ENCODE measurements at places on chromosomes 2 and 18.

- DNase-seq = peak; percentile 32
These were observed 209.0 kb downstream of the PRKCE start for GRCh38 chr2:45860136-45861121.

DNA sequence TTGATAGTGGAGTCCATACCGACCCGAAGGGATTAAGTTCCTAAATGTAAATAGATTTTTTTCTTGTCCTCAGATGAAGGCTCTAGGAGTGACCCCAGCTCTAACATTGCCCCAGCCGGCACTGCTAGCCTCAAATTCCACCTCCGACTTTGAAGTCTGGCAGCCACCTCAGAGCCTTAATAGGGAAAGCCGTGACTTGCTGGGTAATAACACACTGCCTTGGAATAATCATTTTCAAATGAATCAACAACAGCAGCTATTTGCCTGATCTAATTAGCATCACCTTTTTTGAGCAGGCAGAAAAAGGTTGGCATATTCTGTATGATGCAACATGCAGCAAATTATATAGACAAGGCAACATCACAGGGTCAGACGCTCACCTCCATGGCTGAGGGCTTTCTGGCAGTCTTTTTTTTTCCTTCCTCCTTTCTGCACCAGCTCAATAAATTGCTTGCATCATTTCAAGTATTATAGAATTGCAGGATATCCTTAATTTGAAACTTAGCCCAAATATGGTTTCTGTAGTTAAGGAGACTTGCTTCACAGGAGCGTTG, 276.5 kb upstream of the ATP5MC3 start:
- no peak for DNase-seq

GRCh38 chr2:227161947-227162346, 2.1 kb downstream of the COL4A4 start:
- no peak for DNase-seq

- no peak for DNase-seq
These were observed 635.8 kb downstream of the RNF144A start for GRCh38 chr2:7552825-7553570.

DNA sequence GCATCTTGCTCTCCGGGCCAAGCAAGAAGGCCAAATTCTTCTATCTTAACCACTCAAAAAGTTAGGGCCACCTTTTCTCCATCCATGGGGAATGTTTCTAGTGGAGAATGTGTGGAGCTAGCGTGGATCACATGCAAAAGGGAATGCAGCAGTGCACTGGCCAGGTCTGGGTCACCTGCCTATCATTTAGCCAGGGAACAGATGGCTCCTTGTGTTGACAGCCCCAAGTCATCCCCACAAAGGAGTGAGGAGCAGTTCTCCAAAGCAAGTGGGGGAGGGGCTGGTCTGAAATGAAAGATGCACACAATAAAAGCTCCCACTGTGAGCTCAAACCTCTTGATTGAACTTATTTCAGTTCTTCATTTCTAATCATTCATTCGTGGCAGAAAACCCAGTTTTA, 19.1 kb downstream of the EPB41L3 start:
- DNase-seq = no peak

- no peak for DNase-seq
These were observed 54.5 kb downstream of the ODC1 start for GRCh38 chr2:10393640-10393982.

GRCh38 chr2:235605312-235606003, 111.6 kb downstream of the AGAP1 start:
- DNase-seq = peak; percentile 97

GRCh38 chr2:10550206-10551001, 102.3 kb upstream of the ODC1 start:
- DNase-seq = no peak

GRCh38 chr18:33369711-33370449, 70.6 kb downstream of the CCDC178 start:
- DNase-seq = no peak

- DNase-seq = no peak
These were observed 42.7 kb downstream of the MAP3K20 start for GRCh38 chr2:173118395-173118794.

DNA sequence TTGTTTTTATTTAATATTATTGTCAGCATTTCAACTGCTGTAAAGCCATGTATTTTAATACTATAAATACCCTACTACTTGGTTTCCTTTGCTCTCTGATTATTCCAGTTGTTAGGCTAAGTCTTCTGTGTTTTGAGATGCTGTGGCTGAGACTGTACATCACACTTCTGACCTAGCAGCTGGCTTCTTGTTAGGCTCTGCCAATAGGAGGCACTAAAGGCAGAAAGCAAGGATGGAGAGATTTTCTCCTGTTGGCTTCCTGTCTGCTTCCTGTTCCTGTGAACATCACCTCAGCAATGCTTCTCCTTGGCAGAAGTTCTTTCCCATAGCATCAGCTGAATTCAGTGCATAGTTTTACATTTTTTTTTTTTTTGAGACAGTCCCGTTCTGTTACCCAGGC, 68.3 kb upstream of the YPEL5 start:
- DNase-seq = no peak

DNA sequence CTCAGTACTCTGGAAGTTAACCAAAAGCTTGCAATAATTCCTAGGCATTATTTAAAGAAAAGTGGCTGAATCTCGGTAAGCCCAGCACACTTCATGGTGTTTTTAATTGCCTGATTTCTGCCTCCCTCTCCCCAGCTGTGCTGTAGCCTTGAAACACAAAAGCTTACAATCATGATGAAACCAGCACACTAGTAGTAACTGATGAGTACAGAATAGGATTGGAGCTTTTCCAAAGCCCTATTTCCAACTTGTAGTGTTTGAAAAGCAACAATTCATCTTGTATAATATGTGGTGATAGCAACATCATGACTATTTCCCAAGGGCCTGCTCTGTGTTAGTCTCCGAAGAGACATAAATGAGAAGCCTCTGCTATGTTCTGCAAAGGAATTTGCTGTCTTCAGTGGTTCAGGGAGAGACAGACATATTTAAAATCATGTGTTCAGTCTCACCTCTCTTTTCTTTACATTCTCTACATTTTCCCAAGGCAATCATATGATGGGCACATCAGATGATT, 1015.0 kb downstream of the BCL11A start:
- DNase-seq = no peak

DNA sequence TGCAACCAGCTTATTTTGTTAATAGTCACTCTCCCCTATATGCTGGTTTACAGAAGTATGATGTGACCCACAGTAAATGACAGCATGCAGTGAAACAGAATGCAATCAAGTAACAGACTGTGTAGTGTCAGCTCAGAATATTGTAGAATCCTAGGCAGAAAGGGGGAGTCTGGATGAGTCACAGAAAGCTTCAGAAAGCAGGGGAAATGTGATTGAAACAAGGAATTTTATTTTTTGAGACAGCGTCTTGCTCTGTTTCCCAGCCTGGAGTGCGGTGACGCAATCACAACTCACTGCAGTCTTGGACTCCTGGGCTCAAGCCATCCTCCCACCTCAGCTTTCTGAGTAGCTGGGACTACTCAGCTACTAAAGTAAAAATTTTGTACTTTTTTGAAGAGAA, 219.9 kb upstream of the FBXO11 start:
- DNase-seq = peak; percentile 18

DNA sequence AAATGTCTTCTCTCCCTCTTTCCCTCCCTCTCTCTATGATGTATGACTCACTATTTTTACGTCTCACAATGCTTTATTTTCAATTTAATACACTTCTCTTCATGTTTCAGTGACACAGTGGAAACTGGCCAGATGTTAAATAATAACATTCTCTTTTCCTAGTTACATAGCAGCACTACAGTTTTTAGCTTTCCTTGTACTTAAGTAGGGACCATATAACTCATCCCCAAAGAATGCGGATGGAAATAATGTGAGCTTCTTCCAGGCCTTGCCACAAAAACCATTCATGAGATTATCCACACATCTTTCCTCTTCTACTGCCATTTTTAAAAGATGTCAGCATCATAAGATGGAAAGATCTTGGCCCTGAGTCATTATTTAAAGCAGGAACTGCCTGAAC, 789.4 kb downstream of the LRP1B start:
- DNase-seq = peak; percentile 51

GRCh38 chr2:128435576-128436478, 117.2 kb upstream of the HS6ST1 start:
- DNase-seq = no peak

- no peak for DNase-seq
These were observed 233.8 kb upstream of the NOL4 start for GRCh38 chr18:34458410-34458977.

DNA sequence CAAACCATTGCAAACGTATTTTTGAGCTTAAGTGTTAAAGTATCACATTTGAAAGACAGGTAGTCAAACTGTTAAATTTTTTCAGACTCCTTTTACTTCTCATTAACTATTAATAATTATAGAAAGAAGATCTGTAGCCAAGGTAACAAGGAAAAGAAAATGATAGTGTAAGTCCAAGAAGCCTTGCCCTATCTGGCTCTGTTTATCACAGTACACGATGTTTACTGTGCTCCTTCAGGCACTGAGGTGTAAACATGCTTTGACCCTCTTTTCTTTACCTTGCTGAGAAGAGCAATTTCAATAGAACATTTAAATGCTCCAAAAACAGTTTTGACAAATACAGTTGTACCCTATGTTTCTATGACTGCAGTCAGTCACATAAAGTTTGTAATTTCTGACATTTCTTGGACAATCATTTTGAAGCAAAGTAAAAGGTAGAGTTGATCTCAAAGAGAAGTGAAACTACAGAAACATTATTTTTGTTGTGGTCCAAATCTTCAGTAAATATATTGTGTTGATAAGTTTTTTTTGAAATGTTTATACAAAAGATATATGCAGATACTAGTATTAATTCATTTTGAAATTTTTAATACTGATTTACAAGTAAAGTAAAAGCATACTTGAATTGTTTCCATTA, 152.6 kb upstream of the KYNU start:
- DNase-seq = no peak

DNA sequence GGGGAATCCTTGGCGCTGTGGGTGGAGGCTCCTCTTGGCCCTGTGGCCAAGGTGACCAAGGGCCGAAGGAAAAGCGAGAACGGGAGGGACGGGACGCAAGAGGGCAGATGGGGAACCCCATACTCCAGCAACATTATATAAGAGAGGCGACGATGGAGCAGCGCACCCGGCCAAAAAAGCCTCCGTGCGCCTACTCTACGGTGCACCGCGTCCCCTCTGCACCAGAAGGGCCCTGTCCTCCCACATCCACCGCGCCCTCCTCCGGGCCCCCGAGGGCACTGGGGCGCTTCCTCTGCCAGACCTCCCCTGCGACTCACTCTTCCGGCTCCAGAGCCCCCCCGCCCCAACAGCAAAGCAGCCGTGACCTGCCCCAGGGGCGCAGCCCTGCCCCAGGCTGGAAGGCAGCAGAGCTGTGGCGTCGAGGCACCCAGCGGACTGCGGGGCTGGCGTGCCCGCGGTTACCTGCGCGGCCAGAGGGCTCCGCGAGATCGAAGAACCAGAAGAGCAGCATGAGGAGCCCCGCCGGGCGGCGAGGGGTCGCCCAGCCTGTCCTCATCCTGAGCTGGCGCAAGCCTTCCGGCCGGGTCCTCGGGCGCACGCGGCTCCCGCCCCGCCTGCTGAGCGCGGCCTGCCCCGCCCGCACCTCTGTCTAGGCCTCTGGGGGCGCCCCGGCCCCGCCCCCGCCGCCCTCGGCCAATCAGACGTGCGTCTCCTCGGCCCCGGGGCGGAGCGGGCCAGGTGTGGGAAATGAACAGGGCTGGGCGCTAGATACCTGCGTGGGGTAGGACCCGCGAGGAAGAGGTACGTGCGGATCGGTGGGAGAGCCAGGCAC, 106.3 kb upstream of the CD302 start:
- DNase-seq = no peak

DNA sequence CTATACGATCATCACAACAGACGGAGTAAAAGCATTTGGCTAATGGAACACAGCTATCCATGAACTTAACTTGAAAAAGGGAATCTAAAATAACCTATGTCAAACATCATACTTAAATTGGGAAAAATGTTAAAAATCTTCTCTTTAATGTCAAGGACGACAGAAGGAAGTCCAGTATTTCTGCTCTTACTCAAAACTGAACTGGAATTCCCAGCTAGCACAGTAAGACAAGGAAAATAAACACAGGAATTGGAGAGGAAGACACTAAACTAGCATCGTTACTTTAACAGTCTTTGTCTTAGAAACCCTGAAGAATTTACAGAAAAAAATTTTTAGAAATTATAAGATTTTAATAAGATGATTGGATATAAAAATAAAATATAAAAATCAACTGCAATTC, 112.6 kb downstream of the HDAC4 start:
- DNase-seq = no peak

DNA sequence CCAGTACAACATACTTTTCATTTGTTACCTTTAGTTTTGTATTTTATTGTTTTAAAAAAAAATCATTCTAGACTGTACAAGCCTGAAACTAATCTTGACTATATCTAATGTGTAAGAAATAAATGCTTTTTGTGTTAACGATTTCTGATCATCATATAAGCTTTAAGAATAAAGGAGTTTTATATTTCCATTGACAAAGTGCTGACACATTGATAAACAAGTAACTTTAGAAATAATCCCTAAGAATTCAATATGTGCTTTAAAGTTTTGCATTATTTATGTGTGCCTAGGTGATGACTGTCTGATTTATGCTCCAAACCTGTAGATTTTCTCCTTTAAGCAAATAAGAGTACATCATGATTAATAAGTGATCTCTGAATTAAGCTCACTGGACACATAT, 247.2 kb upstream of the BOD1L2 start:
- DNase-seq = no peak

DNA sequence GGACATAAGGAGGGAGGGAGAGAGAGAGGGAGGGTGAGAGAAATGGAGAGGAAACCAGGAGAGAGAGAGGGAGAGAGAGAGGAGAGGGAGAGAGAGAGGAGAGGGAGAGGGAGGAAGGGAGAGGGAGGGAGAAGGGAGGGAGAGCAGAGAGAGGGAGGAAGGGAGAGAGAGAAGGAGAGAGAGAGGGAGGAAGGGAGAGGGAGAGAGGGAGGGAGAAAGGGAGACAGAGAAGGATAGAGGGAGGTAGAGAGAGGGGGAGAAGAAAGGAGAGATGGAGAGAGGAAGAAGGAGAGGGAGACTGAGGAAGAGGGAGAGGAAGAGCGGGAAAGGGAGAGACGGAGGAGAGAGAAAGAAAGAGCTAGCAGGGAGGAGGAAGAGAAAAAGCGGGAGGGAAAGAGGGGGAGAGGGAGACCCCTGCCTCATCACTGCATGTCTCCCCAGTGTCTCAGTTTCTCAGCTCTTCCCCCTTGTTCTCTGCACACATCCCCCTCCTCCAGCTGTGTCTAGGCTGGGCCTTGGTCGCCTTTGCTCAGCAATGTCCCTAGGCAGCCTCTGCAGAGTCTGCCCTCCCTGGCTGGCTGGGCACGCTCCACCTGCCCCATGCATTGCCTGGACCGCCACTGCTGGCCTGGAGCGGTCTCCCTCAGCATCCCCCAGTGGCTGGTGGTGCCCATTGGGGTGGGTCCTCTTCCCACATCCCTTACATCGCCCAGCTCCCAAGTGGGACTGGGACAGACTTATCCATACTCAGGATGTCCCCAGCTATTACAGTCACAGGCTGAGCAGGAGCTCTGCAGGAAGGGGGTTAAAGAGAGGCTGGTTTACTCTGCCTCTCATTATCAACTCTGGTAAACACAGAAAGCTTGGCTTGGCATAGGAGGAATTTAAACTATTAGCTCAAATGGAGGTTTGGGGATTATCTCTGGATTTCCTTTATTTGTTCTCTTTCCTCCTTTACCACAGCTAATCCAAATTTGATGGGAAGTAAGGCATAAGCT, 85.7 kb upstream of the APCDD1 start:
- DNase-seq = no peak

GRCh38 chr18:9328776-9329175, 5.8 kb upstream of the TWSG1 start:
- no peak for DNase-seq

All from AG08395 (cell line).